ENCODE measurements at places on chromosomes 6 and 20.

DNA sequence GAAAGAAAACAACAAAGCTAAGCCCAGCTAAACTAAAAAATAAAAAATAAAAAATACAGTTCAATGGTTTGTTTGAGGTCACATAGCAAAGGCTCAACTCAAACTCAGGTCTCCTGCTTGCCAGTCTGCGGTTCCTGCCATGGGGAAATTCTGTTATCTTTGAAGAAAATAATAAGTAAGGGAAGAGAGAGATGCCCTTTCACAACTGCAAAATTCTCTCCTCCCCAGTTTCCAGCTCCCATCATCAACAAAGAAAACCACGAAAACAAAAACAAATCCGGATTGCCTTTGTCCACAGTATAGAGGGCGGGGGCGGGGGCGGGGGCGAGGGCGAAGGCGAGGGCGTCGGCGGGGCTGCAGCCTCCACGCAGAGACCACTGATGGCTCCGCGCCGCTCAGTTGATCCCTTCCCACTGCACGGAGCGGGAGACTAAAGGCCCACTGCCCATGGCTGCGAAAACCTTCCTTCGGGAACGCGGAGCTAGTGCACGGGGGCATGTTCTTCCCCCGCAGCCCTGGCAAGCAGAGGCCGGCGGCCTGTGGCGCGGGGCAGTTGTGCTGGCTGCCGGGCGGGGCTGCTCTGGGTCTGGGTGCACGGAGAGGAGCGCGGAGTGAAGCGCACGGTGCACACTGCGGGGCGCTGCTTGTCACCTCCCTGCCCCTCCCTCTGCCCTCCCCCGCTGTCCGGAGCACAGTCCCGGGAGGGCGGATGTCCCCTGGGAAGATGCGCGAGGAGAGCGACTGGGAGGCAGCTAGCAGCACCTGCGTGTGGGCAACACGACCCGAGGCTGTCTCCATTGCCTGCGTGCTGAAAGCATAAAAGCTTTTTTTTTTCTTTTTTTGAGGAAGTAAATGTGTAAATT, 54.1 kb upstream of the TPD52L1 start:
- peak; percentile 59 for DNase-seq

DNA sequence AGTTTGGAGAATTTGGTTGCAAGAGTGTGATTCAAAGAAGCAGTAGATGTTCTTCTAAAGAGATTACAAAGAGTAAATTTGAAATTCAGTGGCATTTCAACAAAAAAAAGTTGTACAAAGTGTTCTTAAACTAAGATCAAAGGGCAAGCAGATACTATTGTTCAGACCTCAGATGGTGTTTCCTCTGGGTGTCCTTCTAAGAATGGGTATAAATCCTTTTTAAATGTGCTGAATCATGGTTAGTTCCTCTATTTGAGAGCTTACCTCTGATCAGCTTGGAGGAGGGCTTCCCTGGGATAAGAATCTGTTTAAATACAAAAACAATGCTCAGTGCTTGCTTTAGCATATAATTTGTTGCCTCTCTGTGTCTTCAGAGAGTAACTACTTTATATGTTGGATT, 6.3 kb downstream of the BMP6 start:
- no peak for DNase-seq

DNA sequence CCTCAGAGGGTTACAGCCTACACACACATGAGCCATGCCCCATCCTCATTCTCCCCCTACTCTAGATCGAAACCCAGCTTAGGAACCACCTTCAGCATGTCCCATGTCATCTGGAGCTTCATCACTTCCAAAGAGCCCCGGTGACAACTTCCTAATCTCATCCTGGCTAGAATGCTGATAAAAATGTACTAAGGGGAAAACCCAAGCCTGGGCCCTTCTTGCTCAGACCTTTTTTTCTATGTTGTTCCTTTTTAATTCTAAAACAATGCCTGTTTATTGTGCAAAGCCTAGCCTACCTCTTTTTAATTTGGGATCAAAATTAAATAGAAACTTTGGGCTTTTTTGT, 44.1 kb upstream of the NT5E start:
- DNase-seq, result no peak

GRCh38 chr6:122713138-122713537, 66.4 kb upstream of the FABP7 start:
- DNase-seq, result no peak

DNA sequence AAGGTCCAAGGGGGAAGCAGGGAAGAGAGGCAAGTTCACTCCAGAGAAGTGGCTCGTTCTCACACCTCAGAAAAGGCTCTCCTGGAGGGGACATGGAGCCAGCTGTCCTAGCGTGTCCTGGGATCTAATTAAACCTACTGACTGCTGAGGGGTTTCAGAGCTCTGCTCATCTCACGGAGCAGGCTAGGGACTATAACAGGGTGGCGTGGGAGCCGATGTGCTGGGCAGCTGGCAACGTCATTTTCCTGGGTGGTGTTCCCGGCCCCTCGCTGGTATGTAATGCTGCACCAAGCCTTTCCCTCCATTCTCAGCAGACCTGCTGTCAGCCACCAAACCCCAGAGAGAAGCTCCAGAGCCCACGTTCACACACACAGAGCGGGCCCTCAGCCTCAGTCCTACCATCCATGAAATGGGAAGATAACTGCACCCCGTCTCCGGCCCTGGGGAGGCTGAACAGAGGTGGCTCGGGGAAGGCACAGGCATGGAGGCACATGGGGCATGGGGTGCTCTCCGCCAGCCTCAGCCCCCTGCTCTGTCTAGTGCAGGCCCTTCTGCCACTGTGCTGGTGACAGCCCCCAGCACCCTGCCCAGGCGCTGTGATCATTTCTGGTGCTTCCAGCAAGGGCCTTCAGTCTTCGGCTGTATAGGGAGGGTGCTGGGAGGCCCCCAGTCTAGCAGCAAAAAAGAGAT, 1.9 kb downstream of the CST7 start:
- DNase-seq, result no peak

- no peak for DNase-seq
These were observed 47.2 kb upstream of the REV3L start for GRCh38 chr6:111530218-111530617.

GRCh38 chr6:106512048-106512967, 117.0 kb downstream of the RTN4IP1 start:
- no peak for DNase-seq

- DNase-seq, result no peak
These were observed 37.5 kb downstream of the YTHDF1 start for GRCh38 chr20:63178446-63178820.

DNA sequence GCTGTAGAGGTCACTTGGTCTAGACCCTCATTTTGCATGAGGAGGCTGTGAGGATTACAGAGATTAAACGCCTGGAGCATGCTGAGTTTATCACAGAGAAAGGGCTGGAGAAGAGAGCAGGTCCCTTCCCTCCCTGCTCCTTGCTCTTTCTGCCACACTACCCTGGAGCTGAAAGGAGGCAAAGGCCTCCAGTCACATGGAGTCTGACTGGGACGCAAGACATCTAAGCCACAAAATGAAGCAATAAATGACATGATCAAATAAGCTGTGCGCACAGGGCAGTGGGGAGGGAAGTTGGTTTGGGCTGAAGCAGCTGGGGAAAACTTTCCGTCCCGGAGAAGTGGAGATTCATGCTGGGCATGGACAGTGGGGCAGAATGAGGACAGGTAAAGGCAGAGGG, 33.3 kb downstream of the ATXN1 start:
- DNase-seq, result no peak

DNA sequence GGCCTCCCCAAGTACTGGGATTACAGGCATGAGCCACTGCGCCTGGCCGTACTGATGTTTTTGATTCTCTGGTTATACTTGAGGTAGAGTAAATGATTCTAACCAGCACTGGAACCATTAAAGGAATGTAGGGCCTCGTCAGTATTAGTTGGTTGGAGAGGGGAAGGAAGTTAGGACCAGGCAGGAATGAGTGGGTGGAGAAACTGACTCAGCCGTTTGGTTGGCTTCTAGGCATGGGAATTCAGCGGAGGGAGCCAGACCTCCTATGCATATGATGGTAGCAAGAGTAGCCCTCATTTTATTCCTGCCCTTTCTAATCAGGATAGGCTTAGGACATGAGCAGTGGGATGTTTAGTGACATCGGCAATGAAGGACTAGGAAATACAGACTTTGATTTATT, 19.0 kb upstream of the SERINC3 start:
- DNase-seq, result peak; percentile 60

GRCh38 chr6:36150283-36150682, 20.0 kb downstream of the MAPK13 start:
- DNase-seq, result no peak

- no peak for DNase-seq
These were observed 5.7 kb upstream of the NECAB3 start for GRCh38 chr20:33679758-33680485.

DNA sequence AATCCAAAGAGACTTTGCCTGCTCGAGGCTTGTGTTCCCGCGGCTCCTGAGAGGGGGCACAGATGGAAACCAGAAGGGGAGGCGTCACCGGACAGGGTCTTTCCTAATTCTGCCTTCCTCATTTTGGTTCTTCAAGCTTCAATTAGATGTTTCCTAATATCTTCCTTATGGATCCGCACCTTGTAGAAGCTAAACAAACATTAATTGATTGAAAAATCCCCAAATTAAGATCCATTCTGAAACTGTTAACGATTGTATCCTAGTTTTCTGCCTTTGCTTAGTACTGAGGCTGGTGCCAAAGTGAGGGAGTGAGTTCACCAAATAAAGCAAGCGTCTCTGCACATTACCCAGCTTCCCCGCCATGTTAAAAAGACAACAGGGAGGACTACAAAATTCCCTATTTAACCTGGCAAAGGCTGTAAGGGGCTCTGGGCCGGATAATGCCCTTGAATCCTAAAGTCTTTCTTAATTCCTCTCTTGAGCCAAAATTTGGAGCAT, 123.2 kb downstream of the GPX5 start:
- DNase-seq, result peak; percentile 22

DNA sequence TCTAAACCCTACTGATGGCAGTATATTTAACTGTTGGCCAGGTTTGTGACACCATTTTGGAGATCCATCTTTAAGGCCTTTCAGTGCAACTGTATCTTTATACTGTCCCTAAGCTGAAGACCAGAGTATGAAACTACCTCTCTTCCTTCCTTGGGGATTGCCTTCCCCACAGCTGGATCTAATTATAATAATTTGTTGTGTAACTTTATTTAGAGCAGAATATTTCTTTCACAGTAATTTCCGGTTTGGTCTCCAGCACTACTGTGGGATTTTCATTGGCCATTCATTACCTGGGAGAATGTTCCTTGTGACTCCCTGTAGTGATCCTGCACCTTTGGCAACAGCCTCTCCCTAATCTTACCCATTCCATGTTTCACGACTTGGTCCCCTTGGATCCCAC, 75.2 kb downstream of the AKAP7 start:
- no peak for DNase-seq

DNA sequence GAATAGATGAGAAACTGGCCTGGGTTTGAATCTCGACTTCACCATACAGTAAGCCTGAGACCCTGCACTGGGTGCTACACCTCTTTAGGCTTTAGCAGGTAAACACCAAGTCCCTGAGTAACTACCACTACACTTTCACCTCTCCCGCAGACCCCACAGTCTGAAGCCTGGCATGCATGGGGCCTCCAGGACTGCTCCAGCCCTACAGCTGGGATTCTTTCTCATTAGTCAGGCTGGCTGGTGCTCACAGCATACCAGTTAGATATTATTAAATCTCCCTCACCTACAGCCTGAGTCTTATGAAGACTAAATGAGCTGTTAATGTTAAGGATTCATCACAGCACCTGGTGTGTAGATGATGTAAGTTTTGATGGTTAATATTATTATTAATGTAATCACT, 388.7 kb downstream of the ARHGAP18 start:
- DNase-seq, result no peak

GRCh38 chr6:141218583-141218982, 914.1 kb upstream of the GJE1 start:
- no peak for DNase-seq

Measured in RWPE1 (cell line).